ENCODE measurements at places on chromosomes 2 and 18. TPM values are rescaled to one million over a fixed set of nuclear protein-coding genes. Genes with fewer than 3 reads are reported as not detected.

Gene ARHGAP15
- total RNA-seq, result 1.4 TPM

Gene NIF3L1
- total RNA-seq, result 21.4 TPM

Gene SLC19A3
- total RNA-seq, result 1.0 TPM

Gene RGPD4
- total RNA-seq, result not detected

Gene ANKRD23
- 1.7 TPM for total RNA-seq

Gene CBLN2
- total RNA-seq, result not detected

Gene FER1L5
- under 0.01 TPM for total RNA-seq

Gene CCDC148
- under 0.01 TPM for total RNA-seq

Gene CYTIP
- total RNA-seq, result not detected

Gene CCDC74B
- total RNA-seq, result 5.4 TPM

Gene CHRNG
- total RNA-seq, result 3.3 TPM

Gene OSR1
- 18.8 TPM for total RNA-seq

Gene ZSWIM2
- not detected for total RNA-seq

Gene DQX1
- not detected for total RNA-seq

Gene CD207
- not detected for total RNA-seq

Gene FAM237A
- total RNA-seq, result not detected
